MM.1S (cell line): ENCODE measurements at places on chromosomes 3 and 15.

- no peaks in the 10 kb centered on the region for H3K27me3 ChIP-seq
- no peak overlapping the region for H3K4me3 ChIP-seq
- no peak for DNase-seq
- H3K4me1 ChIP-seq = no peaks in the 10 kb centered on the region
- H3K36me3 ChIP-seq = no peaks in the 10 kb centered on the region
These were observed 671.7 kb upstream of the ROBO1 start for GRCh38 chr3:80439490-80439889.

DNA sequence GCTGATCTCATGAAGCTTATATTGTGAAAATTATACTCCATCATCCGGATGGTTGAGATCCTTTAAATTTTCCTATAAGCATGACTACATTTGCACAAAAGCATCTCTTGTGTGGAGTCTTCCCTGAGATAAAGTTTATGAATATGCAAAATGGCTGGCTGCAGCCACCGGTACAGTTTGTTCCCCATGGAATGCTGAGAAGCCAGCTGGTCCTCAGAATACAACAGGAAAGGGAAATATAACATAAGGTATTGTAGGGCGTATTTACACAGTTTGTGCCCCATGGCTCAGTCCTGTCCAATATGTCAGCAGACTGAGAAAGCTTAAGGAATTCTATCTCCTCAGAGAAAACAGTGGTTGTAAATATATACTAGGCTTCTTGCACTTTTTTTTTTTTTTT is 468.6 kb downstream of the CNTN6 start:
- H3K36me3 ChIP-seq = no peaks in the 10 kb centered on the region
- H3K27me3 ChIP-seq = no peaks in the 10 kb centered on the region
- no peak overlapping the region for H3K4me3 ChIP-seq
- no peak for DNase-seq
- no peak overlapping the region for H3K27ac ChIP-seq

DNA sequence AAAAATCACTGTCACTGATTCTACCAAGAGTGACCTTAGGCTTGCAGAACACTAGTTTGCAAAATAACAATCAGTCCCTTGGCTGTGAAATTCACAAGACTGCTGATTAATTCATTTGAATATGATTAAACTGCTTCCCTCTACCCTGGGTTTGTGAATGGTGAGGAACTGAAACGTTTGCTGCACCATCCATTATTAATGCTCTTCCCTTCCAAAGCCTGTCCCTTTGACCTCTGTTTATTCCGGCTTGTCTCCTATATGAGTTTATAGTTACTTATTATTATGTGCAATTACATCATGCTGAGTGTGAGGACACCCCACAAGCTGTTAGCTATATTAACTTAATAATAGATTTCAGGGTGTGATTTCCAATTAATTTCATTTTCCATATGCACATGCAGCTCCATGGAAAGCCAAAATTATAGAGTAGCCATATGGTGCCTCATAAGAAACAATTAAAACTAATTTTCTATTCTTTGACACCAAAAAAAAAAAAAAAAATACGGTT is 96.5 kb downstream of the SUCLG2 start:
- DNase-seq = no peak
- no peak overlapping the region for H3K4me3 ChIP-seq
- H3K27me3 ChIP-seq = no peaks in the 10 kb centered on the region
- no peaks in the 10 kb centered on the region for H3K36me3 ChIP-seq
- H3K27ac ChIP-seq = no peak overlapping the region
- no peaks in the 10 kb centered on the region for H3K4me1 ChIP-seq

DNA sequence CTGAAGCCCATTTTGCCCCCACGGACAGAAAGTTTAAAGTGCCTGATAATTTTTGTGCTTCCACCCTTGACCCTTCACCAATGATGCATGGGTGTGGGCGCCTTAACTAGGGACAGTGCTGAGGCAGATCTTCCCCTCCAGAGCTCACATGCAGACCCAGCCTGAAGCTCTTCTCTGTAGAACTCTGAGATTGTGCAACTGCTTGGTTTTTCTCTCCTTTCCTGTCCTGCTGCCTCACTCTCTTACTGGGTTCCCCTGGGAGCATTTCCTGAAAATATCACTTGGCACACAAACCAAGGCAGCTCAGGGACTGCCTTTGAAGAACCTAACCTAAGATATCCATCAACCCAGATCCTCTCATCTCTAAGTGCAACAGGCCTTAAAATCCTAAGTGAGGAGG is 220.3 kb upstream of the STT3B start:
- H3K4me3 ChIP-seq = no peak overlapping the region
- DNase-seq = no peak
- no peaks in the 10 kb centered on the region for H3K27me3 ChIP-seq
- H3K36me3 ChIP-seq = no peaks in the 10 kb centered on the region
